ENCODE measurements at places on chromosomes 12 and 14.

GRCh38 chr14:94919896-94920295 is 150.0 kb upstream of the GSC start:
- DNase-seq = no peak

GRCh38 chr14:21536418-21537089 is 10.4 kb upstream of the SALL2 start:
- DNase-seq = no peak

- no peak for DNase-seq
These were observed 171.4 kb downstream of the CRADD start for GRCh38 chr12:93848523-93849101.

DNA sequence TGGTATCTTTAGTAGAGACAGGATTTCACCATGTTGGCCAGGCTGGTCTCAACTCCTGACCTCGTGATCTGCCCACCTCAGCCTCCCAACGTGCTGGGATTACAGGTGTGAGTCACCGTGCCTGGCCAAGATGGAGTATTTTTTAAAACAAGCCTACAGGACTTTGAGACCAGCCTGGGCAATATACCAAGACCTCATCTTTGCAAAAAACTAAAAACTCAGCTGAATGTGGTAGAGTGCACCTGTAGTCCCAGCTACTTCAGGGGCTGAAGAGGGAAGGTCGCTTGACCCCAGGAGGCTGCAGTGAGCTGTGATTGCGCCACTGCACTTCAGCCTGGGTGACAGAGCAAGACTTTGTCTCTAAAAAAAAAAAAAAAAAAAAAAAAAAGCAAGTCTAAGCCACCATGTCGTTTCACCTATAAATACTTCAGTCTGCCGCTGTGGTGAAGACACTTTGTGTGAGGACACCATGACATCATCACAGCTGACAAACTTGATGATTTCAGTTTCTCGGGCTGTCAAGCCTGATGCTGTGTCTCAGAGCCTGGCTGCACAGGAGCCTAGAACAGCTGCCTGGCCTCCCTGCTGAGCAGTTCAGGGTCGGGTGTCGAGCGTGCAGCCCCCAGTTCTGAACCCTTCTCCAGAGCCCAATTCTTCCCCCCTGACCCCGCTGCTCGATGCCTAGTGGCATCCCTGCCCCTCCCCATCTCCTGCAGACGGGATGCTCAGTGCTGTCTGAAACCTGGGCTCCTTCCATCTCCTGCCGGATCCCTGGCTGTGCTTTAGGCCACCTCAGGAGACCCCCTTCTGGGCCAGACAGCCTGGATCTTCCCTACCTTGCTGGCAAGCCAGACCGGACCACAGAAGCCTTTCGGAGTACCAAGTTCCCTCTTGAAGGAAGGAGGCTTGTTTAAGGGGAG is 119.2 kb upstream of the EVL start:
- no peak for DNase-seq

DNA sequence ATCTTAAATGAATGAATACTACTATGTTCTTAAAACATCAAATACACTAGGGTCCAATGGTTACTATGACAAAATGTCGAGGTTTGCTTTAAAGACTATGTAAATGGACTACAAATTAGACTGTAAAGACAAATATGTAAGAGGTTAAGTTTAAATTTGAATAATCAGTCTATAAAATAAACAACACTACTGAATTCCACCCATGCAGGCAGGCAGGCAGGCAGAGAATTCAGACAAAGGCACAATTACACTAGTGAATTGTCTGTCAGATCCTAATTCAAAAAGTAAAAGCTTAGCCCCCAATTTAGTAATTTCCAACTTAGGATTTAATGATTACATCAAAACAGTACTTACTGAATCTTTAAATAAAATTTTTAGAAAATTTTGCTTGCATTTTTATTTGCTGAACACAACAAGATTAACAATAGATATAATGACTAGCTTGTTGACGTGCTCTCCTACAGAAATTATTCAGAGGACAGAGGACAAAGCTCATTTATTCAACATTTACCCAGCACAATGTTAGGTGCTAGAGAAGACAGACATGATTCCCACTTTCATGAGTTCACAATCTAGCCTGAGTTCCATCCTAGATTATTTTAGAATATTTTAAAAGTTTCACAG is 97.4 kb downstream of the CDK17 start:
- no peak for DNase-seq

- no peak for DNase-seq
These were observed 77.0 kb upstream of the METAP2 start for GRCh38 chr12:95396849-95397468.

DNA sequence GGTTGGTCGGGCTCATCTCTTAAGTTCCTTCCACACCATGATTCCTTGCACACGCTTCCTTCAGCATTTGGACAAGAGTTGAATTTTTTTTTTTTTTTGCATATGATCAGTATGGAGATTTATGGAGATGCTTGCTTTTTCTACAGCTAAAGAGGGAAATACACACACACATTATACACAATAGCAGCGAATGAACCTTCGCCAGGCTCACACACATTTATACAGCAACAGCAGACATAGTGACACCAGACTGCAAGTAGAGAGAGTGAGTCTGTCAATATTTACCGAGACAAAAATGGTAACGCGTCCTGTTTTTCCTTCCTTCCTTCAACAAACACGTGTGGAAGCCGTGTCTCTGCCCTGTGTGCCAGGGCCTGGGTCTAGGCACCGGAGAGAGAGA is 897.9 kb downstream of the BCL11B start:
- no peak for DNase-seq

DNA sequence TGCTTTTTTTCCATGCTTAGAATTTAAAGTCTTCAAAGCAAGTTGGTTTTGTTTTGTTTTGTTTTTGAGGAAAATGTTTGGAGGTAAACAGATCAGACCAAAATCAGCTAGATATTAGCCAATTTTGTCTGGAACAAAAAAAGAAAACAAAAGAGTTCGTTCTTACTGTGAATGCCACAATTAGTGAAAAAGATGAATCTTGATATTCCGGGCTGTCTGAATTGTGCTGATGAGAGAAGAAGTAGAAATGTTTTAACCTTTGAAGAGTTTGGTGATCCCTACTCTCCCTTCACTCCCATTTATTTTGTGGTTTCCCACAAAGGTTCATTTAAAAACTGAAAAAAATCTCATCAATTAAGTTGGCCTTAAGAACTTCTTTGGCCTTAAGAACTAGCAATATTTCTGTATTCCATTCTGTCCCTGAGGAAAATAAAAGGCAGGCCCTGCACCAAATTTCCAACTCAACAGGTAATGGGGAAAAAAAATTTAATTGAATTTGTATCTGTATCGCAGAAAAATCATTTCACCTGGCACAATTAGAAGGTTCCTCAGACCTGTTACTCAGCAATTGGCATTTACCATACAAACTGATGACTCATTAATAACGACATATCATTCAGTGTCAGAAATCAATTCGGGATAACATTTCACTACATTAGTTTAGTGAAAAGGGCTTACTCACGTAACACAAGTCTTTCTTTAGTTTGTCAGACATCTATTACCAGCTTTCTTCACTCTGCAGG is 562 bp upstream of the GLIPR1L2 start:
- DNase-seq = no peak

DNA sequence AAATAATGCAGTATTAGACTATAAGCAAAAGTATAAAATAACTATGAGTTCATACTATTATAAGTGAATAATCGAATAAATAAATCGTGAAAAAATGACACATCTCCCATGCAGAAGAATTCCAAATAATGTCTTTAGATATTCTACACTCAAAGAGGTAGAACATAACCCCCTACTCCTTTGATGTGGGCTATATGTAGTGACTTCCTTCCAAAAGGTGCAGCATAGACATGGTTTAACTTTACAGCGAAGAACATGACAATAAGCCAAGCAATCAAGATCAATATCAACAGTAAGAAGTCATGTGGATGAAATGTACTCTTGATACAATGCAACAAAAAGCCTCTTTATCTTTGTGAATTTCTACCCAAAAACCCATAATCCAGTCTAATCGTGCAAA is 46.0 kb upstream of the HIF1A start:
- no peak for DNase-seq

- no peak for DNase-seq
These were observed 30.9 kb upstream of the SYNDIG1L start for GRCh38 chr14:74456684-74457564.

GRCh38 chr14:41950428-41951151 is 343.9 kb downstream of the LRFN5 start:
- DNase-seq = no peak

- DNase-seq = no peak
These were observed 1052.4 kb downstream of the BCL11B start for GRCh38 chr14:98219638-98220037.

- DNase-seq = no peak
These were observed 13.0 kb upstream of the TPCN1 start for GRCh38 chr12:113208041-113208934.

DNA sequence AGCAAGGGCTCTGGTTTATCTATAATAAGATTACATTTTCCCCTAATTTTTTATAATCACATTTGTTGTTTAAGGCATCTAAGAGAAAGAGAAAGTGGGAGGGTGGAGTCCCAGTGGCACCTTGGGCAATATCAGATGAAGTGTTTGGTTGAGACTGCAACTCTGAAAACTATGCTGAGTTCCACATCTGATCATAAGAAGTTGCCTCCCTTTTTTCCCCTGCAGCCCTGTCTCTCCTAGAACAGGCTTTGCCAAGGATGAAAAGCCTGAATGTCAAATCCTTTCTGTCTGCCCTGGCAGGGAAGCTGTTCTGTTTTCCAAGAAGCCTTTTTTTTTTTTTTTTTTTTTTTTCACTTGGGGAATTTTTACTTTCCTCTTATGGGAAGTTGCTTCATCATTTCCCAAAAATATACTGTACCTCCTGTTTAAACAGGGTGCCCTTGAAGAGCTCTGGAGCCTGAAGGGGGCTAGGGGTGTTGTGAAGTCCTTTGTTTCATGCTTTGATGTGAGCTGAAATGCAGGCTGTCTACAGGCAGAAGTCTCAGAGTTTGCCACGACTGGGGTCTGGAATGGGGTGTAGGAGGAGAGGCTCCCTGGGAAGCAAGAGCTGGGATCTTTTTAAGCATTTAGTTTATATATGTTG is 71.3 kb downstream of the SUSD6 start:
- DNase-seq = no peak

DNA sequence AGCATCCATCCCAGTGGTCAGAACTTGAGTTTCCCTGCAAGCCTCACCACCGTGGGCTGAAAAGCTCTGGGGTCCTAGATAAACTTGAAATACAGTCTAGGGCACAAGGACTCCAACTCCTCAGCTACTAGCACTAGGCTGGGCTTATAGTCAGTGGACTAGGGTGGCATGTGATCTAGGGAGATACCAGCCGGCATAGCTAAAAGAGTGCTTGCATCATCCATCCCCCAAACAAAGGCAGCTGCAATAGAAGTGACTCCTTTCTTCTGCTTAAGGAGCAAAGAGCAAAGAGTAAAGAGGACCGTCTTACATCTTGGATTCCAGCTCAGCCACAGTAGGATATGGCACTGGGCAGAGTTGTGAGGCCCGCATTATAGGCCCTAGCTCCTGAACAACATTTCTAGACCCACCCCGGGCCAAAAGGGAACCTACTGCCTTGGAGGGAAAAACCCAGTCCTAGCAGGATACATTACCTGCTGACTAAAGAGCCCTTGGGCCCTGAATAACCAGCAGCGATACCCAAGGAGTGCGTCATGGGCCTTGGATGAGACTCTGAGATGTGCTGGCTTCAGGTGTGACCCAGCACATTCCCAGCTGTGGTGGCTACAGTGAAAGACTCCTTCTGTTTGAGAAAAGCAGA is 17.9 kb upstream of the SOS2 start:
- no peak for DNase-seq

DNA sequence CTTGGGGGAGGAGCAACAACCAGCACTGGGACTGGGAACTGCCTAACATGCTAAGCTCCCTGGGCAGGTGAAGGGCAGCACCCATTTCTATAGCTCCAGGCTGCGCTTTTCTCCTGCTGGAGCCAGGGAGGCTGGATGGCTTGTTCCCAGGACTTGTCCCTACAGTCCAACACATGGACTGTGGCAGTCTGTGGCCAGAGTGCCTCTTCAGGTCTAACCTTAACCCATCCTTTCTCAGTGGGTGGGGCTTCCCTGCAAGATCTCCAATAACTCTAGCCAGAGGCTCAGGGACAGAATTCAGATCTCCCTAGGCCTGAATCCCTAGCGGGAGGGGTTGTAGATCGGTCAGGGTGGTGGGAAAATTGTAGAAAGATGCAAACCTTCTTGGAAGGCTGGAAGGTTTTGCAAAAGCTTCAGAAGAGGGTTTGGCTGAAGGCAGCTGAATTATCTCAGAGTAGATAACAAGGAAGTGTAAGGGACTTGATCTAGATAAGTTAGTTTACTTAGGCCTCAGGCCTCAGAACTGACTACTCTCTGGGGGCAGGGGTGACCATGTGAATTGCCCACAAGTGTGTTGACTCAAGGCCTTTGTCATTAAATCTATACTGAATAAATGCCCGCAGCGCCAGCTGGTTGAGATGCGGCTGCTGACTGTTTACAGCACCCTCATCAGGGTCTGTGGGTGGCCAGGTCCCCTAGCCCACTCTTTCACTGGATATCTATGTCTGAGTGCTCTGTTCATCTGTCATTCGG is 60.7 kb downstream of the SSPN start:
- no peak for DNase-seq

DNA sequence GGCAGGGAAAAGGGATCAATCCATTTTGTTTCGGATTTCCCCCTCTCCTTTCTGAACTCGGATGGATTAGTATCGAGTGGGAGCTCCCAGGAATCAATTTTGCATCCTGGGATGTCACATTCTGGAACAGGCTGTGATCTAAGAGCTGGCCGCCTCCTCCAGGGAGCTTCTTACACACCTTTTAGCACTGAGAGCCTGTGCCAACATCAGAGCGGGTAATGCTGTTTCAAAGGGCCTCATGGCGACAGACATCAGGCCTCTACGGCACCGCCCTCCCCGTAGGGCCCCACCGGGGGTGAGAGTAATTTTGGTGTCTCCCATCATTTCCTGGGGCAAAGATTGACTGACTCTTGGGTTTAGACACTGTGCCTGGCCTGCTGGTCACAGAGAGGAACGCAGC is 2.7 kb downstream of the GALNT9 start:
- no peak for DNase-seq

DNA sequence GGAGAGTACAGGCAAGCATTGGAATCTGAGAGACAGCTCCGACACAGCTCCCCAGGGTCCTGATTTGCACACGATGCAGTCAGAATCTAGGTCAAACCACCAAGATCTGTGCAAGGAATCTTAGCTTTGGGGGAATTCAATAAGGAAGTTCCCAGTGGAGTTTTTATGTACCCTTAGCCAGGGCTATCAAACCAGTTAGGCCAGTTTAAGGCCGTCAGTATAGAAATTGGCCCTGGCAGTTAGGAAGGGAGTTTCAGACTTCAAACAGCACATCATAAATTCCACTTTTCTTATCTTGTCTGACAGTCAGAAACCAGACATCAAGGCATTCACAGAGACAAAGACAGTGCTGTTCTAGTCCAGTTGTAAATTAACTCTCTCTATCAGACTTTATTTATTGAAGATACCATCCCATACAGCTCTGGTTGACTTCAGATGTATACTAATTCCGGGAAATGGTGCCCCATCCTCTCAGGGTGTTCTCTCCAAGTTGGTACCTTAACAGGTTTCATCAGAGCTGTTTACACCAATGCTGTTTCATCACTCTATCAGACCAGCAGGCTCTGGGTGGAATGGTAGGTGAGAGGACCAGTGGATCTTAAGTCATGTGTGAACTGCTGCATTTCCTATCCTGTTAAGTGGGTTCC is 157.5 kb upstream of the ATF7IP start:
- peak; percentile 32 for DNase-seq

Data from breast epithelium (tissue), 4 donors.